ENCODE measurements at places on chromosomes 2 and 18. TPM values are rescaled to one million over a fixed set of nuclear protein-coding genes. Genes with fewer than 3 reads are reported as not detected.

DNA sequence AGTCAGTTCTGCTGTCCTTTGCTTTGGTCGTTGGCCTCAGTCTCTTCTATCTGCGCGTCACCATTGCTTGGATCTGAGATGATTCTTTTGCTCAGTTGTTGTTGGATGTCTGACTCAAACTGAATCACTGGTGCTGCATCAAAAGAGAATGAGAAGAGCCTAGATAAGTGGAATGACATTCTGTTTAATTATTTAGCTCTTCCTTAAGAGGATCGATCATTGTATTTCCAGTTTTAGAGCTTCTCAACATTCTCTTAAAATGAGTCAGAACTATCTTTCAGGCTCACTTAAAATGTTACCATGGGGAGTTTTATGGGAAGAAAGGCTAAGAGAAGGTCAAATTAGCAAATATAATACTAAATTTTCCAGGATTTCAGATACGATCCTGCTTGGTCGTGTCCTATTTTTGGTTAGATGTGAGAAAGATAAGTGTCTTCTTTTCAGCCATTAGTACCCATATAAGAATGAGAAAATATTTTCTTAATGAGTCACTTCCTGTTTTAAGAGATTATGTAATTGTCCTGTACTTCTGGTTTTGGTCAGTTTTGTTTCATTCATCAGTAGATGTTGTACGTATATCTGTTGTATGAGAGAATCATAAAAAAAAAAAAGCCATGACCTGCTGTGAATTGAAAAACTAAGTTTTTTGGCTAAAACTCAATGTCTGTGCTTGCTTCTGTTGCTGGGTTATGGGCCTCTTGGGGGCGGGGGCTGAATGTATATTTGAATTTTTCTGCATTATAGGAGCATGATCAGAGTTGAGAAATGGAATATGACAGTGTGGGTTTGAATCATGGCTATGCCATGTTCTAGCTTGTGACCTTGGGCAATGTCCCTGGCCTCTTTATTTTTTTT, 31.6 kb upstream of the CASP10 start:
- H3K36me3 ChIP-seq: no peaks in the 10 kb centered on the region
- H3K4me1 ChIP-seq: no peaks in the 10 kb centered on the region
- no peak overlapping the region for H3K4me3 ChIP-seq
- DNase-seq: no peak
- H3K27ac ChIP-seq: no peak overlapping the region

DNA sequence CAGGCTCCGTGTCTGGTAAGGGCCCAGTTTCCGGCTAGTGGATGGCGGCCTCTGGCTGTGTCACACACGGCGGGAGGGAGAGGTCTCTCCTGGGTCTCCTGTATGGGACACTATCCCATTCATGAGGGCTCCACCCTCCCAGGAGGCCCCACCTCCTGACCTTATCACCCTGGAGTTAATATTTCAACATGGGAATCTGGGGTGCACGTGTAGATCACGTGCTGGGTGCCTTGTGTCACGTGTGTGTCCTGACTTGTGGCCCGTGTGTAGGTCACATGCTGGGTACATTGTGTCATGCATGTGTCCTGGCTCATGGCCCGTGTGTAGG, 9.9 kb downstream of the NEU4 start:
- peaks cover 9% of the 10 kb centered on the region for H3K4me1 ChIP-seq
- H3K27me3 ChIP-seq: no peaks in the 10 kb centered on the region
- H3K4me3 ChIP-seq: no peak overlapping the region

DNA sequence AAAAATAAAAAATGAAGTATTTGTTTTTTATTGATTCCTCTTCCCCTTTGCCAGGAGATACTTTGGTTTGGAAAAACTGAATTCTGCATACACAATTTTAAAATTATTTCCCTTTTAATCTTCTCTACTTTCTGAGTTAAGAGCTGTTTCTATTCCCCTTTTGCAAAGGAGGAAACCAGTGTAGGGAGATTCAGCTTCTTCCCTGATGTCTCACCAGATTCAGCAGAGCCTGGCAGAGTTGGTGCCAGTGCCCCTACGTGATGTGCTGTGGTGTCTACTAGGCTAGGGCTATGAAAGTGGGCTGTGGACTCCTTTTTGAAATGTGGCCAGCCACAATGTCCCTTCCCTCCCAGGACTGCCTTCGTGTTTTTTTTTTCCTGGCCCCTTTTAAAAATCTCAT, 2.4 kb downstream of the RPE start:
- no peak overlapping the region for H3K4me3 ChIP-seq
- peaks cover 14% of the 10 kb centered on the region for H3K4me1 ChIP-seq
- H3K27ac ChIP-seq: no peak overlapping the region
- H3K36me3 ChIP-seq: no peaks in the 10 kb centered on the region
- H3K27me3 ChIP-seq: no peaks in the 10 kb centered on the region
- DNase-seq: no peak

GRCh38 chr2:23524261-23524706, 139.3 kb downstream of the KLHL29 start:
- H3K27me3 ChIP-seq: no peaks in the 10 kb centered on the region
- no peak overlapping the region for H3K27ac ChIP-seq
- H3K4me1 ChIP-seq: no peaks in the 10 kb centered on the region
- no peaks in the 10 kb centered on the region for H3K36me3 ChIP-seq

GRCh38 chr18:49647496-49648168, 85.8 kb downstream of the LIPG start:
- DNase-seq: no peak
- no peaks in the 10 kb centered on the region for H3K36me3 ChIP-seq
- H3K4me1 ChIP-seq: peaks cover 3% of the 10 kb centered on the region

- H3K27me3 ChIP-seq: no peaks in the 10 kb centered on the region
- no peak overlapping the region for H3K27ac ChIP-seq
- H3K4me1 ChIP-seq: no peaks in the 10 kb centered on the region
- no peak for DNase-seq
Measured at GRCh38 chr2:227365833-227366232, 13.3 kb downstream of the TM4SF20 start.

- no peaks in the 10 kb centered on the region for H3K36me3 ChIP-seq
- DNase-seq: no peak
- H3K27ac ChIP-seq: no peak overlapping the region
- H3K4me3 ChIP-seq: no peak overlapping the region
- H3K27me3 ChIP-seq: no peaks in the 10 kb centered on the region
Measured at GRCh38 chr2:217440000-217440399, 562.8 kb downstream of the TNS1 start.

GRCh38 chr2:178008636-178009289, 63.8 kb downstream of the PDE11A start:
- no peaks in the 10 kb centered on the region for H3K36me3 ChIP-seq
- DNase-seq: no peak
- no peak overlapping the region for H3K27ac ChIP-seq
- no peaks in the 10 kb centered on the region for H3K27me3 ChIP-seq
- H3K4me3 ChIP-seq: no peak overlapping the region

GRCh38 chr18:39966275-39966674, 1988.8 kb upstream of the PIK3C3 start:
- no peaks in the 10 kb centered on the region for H3K27me3 ChIP-seq
- H3K36me3 ChIP-seq: no peaks in the 10 kb centered on the region
- H3K4me3 ChIP-seq: no peak overlapping the region
- H3K4me1 ChIP-seq: peaks cover 7% of the 10 kb centered on the region

DNA sequence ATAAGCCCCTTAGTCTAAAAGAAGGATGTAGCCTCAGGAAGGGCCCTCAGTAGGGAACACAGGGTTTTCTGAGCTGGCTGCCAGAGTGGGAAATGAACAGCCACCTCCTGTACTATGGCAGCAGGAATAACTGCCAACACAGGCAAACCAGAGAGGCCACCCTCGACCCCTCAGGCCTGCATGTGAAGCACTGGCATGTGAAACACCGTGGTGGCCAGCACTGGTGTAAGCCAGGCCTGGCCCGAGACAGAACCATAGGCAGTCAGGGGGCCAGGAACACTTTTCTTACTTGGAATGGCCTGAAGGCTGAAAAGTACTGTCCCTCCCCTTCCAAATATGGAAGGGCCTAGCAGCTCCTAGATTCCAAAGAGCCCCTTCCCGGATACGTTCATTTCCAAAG, 28.2 kb downstream of the SFXN5 start:
- no peak overlapping the region for H3K4me3 ChIP-seq
- H3K27me3 ChIP-seq: no peaks in the 10 kb centered on the region
- DNase-seq: no peak

DNA sequence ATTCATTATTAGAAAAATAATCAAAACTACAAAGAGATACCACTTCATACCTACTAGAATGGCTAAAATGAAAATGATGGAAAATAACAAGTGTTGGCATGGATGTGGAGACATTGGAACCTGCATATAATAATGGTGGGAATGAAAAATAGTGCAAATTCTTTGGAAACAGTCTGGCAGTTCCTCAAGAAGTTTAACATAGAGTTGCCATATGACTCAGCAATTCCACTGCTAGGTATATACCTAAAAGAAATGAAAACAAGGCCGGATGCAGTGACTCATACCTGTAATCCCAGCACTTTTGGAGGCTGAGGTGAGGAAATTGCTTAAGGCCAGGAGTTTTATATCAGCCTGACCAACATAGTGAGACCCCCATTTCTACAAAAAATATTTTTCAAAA, 41.6 kb upstream of the ACYP2 start:
- no peaks in the 10 kb centered on the region for H3K4me1 ChIP-seq
- H3K4me3 ChIP-seq: no peak overlapping the region
- DNase-seq: no peak
- no peak overlapping the region for H3K27ac ChIP-seq

GRCh38 chr2:14621114-14621513, 11.4 kb upstream of the LRATD1 start:
- H3K36me3 ChIP-seq: no peaks in the 10 kb centered on the region
- no peak for DNase-seq
- no peak overlapping the region for H3K4me3 ChIP-seq
- H3K27me3 ChIP-seq: no peaks in the 10 kb centered on the region
- no peaks in the 10 kb centered on the region for H3K4me1 ChIP-seq
- H3K27ac ChIP-seq: no peak overlapping the region

DNA sequence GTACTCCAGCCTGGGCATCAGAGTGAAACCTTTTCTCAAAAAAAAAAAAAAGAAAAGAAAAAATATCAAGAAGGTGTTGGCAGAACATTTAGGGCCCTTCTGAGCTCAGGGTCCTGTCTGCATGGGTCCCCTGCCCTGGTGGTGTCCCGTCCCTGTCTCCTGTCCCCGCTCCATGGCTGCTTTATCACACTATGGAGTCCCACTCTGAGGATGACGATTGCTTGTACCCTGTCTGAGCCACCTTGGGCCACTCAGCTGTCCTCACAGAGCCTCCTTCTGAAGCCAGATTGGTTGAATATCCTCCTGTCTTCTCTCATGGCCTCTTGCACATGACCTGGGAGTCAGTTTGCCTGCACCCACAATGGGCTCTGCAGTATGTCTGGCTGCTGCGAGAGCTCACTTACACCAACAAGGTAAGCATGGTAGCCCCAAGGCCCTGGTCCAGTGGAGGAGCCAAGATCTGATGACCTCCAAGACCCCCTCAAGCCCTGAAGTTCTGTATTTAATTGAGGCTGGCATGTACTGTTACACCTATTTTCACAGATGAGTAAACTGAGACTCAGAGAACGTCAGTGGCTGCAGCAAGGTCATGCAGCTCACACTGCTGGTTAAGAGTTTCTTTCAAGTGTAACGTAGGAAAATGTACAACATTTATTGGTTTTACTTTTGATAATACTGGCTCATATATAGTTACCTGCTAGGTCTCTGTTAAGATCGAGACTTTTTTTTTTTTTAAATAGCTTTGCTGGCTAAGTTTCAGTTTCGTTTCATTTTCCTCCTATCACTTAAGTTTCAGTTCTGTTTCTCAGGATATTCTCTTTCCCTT, 16.9 kb upstream of the ZCCHC2 start:
- DNase-seq: no peak
- H3K36me3 ChIP-seq: no peaks in the 10 kb centered on the region
- no peaks in the 10 kb centered on the region for H3K4me1 ChIP-seq
- H3K27me3 ChIP-seq: no peaks in the 10 kb centered on the region
- no peak overlapping the region for H3K4me3 ChIP-seq

GRCh38 chr2:164622338-164623106, 1.2 kb upstream of the GRB14 start:
- no peaks in the 10 kb centered on the region for H3K27me3 ChIP-seq
- H3K27ac ChIP-seq: no peak overlapping the region
- no peaks in the 10 kb centered on the region for H3K36me3 ChIP-seq
- peaks cover 33% of the 10 kb centered on the region for H3K4me1 ChIP-seq

GRCh38 chr2:237125967-237126366, 40.3 kb downstream of the COPS8 start:
- no peaks in the 10 kb centered on the region for H3K36me3 ChIP-seq
- no peak overlapping the region for H3K4me3 ChIP-seq
- H3K27me3 ChIP-seq: no peaks in the 10 kb centered on the region
- no peak for DNase-seq
- H3K27ac ChIP-seq: no peak overlapping the region

DNA sequence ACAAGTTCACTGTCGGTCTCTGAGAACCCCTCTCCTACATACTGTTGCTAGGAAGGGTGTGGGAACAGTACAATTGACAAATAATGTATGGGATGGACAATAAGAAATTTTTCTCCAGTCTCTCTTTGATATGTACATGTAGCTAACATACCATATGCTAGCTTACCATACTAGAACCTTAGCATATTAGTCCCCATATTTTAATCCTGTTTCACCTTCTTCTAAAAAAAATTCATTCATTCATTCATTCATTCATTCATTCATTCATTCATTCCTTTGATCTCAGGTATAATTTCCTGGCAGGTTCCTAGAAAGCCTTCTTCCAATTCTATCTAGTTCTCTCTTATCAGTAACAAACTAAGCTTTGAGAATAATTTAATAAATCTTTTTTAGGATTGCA, 62.2 kb downstream of the TTC21B start:
- no peak overlapping the region for H3K4me3 ChIP-seq
- peaks cover 16% of the 10 kb centered on the region for H3K4me1 ChIP-seq
- H3K27me3 ChIP-seq: no peaks in the 10 kb centered on the region
- H3K27ac ChIP-seq: no peak overlapping the region
- H3K36me3 ChIP-seq: peaks cover 11% of the 10 kb centered on the region
- no peak for DNase-seq

Gene NFATC1
- 2.3 TPM for total RNA-seq

Gene KCNJ13
- 21.9 TPM for total RNA-seq

Gene SATB2
- 2.2 TPM for total RNA-seq

Gene CD28
- not detected for total RNA-seq

Gene PPP4R1
- total RNA-seq: 102 TPM

Gene ACTG2
- 0.19 TPM for total RNA-seq

Gene MYOM1
- total RNA-seq: 0.45 TPM

Gene IL36B
- not detected for total RNA-seq

Gene SAG
- total RNA-seq: 0.03 TPM

Gene FEV
- not detected for total RNA-seq

All from neural progenitor cell (in vitro differentiated cells).